ENCODE measurements at places on chromosomes 2 and 18.

DNA sequence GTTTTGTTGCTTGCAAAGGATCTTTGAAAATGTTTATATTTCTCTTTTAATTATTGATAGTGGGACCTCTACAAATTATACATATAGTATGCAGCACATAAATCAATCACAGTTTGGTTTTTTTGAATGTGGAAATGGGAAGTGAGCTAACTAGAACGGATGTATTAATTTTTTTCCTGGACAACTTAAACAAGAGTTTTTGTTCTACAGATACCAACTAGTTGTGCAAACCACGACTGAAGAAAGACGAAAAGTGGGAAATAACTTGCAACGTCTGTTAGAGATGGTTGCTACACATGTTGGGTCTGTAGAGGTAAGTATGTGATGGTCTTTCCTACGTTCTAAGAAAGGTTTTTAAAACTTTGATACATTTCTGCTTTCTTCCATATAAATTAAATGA, 39.2 kb downstream of the NDC80 start:
- DNase-seq: no peak

GRCh38 chr18:46478796-46479195, 178.2 kb downstream of the LOXHD1 start:
- no peak for DNase-seq

GRCh38 chr2:159381574-159381973, 95.1 kb upstream of the WDSUB1 start:
- DNase-seq: no peak

DNA sequence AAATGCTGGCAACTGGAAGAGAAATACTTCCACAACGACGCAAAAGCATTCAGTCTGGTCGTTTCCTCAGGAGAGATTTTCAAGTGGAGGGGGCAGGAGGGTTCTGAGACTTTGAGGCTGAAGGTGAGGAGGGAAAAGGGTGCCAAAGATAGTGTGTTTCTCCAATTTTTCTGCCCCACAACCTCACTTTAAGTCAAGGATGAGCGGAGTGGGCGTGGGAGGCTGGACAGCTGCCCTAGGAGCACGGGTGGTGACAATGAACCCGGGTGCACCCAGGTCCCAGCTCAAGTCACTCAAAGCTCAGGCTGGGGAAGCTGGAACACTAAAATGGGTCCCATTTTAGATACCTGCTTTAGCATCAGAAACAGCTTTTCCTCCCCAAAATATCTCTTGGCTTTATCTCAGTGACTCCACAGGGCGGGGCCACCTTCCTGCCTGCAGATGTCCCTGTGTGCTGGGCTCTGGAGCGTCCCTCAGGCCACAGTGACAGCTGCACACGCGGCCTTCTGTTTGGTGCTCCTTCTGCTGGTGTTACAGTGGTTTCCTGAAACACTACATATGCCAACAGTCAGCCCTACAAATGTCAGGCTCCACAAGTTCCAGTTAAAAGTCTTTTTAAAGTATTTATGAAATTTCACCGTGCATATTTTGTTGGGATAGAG, 1.4 kb upstream of the MBP start:
- DNase-seq: peak; percentile 57

All from NCI-H1694 treated with DMSO at 0.1 percent for 48 hours (cell line).